CD4-positive, alpha-beta T cell treated with Interleukin-15 for 1 hour (primary cell): ENCODE measurements at places on chromosomes 2 and 18.
A peak's percentile ranks its signal among the peaks of the same experiment; 100 is the strongest.

DNA sequence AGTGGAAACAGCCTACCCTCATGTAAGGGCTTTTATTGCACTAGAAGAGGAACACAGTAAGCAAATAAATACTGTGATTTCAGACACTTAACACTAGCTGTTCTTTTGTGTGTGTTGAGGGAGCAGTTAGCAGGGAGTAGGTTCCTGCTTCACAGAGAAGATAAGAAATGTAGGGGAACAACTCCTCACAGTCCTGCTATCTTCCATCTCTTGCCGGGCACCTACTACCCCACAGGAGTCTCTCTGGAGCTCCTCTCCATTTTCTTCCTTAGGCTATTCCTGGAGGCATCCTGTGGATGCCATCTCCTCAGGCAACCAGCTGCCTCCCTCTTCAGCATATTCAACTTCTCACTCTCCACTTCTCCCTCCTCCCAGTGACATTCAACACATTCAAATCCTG, 145.0 kb downstream of the SRBD1 start:
- DNase-seq, result no peak

- DNase-seq, result no peak
Measured at GRCh38 chr2:221465776-221466175, 106.3 kb downstream of the EPHA4 start.

GRCh38 chr2:151085181-151085611, 176.5 kb downstream of the RBM43 start:
- no peak for DNase-seq

DNA sequence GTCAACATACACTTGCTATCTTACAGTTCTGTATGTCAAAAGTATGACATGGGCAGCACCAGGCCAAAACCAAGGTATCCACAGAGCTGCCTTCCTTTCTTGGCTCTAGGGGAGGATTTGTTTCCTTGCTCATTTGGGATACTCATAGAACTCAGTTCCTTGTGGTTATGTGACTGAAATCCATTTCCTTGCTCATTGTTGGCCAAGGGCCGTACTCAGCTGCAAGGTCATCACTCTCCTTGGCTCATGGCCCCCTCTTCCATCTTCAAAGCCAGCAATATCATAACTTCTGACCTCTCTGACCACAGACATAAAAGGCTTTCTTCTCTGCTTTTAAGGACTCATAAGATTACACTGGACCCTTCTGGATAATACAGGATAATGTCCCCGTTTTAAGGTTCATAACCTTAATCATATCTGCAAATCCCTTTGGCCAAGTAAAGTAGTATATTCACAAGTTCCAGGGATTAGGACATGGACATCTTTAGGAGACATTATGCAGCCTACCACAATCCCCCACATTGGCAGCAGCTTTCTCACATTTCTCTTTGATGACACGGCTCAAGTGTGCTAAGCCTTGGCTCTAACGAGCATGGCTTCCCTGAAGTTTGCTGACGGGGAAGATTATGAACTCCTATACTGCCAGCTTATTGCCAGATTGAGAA, 20.9 kb downstream of the TMEM237 start:
- DNase-seq, result no peak

DNA sequence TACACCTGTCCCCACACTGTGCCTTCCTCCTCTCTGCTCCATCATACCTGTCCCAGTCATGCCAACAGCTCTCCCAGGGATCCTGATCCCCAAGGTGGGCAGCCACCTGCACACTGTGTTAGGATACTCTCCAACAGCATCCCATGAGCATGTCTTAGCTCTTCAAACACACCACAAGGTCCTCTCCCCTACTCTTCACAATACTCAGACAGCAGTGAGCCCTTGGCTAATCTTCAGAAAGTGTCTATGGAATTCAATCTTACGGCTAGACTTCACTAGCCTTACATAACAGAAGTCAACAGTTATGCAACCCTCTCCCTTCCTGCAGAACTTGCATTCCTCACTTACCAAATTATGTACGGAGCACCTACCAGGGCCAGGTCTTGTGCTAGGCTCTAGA, 79.9 kb downstream of the MYO5B start:
- no peak for DNase-seq

DNA sequence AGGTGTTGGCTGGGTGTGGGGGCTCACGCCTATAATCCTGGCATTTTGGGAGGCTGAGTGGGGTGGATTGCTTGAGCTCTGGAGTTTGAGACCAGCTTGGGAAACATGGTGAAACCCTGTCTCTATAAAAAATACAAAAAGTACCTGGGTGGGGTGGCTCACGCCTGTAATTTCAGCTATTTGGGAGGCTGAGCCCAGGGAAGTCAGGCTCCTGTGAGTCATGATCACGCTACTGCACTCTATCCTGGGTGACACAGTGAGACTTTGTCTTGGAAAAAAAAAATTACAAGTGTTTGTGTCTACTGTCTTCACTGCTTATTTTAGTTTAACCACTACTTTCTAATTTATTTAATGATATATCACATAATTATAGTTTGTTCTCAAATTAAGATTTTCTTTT, 62.7 kb upstream of the DOCK10 start:
- no peak for DNase-seq

DNA sequence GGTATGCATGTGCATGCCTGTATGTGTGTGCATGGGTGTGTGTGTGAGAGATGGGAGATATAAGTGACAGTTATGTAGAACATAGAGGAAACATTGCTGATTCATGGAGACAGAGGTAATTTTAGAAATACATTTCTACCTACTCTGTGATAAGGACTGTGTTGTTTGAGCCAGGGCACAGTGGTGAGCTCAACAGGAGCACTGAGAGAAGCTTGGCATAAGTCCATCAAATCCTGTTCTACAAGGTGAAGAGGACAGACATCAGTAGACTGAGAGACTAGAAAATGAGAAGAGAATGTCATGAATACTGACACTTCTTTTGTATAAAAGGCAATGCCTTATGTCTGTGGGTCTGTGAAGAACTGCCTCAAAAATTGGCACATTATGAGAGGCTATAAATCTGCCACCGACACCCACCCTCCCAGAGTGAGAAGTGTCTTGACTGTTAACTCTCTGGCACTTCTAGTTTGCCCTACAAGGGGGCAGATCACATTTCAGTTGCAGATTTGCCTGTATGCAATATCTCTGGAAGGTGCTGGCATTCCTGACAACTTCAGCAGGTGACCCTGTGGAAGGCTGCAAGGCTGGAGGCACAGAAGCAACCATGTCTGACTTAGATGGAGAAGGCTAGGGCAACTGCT, 962.3 kb upstream of the NRXN1 start:
- DNase-seq, result no peak

- DNase-seq, result no peak
Measured at GRCh38 chr2:123826729-123827271, 198.3 kb upstream of the CNTNAP5 start.

DNA sequence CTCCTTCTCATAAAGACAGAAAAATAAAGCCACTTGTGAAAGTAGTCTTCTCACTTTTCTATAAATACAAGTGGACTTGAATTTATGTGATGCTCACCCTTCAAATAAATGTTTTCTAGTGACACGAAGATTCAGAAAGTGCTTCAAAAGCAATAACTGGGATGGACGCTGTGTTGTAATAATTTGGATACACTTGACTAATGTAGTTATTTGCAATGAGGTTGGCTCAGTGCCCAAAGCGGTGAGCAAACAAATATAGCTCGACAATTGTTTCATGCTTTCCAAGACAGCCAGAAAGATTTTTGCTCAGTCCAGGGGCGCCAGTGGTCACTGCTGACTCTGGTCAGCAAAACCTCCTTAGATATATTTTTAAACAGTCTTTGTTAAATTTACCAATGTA, 278.6 kb upstream of the KLHL14 start:
- DNase-seq, result no peak

DNA sequence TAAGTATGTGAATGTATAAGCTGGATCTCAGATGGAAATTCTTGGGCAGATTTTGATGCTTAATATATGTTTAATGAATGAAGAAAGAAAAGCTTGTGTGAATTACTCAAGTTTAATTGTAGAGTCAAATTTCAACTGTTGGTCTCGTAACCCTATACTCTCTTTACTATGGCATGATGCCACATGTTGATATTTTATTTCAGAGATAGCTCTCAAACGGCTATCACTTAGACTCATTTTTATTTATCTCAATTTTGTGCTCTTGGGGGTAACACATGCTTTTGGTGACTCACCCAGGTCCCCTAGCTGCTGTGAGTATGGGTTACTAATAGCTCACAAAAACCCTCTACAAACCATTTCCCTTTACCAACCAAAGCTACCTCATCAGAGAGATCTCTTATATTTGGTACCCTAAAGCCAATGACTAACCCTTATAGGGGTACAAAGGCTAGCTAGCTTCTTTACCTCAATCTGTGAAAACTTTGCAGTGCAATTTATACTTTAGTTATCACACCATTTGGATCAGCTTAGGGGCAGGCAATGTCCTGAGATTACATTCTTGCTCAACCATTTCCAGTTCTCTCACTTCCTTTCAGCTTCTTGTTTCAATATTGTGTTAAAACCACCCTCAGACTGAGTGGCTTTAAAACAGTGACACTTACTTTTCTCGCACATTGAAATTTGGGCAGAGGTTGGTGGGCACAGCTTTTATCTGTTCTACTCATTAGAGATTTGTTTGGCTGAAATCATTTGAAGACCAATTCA, 240.3 kb downstream of the CDH7 start:
- no peak for DNase-seq

- DNase-seq, result no peak
Measured at GRCh38 chr2:55771612-55772011, 78.0 kb upstream of the PNPT1 start.

DNA sequence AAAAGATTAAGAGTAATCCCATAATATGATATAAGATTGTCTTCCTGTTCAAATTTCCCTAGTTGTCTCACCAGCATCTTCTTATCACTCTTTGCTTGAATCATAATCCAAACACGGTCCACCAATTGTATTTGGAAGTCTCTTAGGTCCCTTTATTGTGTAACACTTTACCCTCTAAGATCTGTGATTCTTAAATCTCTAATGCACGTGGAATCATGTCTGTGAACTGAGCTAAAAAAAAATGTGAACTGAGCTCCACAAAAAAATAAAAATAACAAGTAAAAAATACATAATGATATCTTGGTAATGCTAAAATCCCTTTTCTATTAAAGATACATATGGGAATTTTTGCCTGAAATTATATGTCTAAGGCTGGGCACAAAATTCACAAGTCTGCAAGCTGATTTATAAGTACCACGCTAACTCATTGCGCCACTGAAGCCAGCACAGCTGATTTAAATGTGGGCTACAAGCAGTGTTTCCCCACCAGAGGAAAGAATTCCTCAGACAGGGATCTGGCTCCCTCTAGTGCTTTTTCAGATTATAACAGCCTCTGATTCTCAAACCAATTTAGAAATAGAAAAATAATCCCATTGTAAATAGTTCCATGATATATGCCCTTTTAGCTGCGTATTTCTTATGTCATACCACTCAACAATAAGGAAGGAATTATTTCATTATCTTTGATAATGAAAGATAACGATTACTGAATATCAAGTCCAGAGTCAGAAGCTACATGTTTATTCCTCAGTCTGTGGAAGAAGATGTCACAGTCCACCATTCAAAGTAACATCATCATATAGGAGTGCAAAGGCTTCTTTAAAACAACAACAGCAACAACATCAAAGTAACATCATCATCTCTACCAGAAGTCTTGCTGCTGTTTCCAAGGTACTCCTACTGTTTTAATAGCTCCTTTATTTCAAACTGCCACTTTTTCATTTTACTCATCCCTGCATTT, 22.9 kb downstream of the RBM43 start:
- DNase-seq, result peak; percentile 30

- no peak for DNase-seq
Measured at GRCh38 chr2:25697559-25698341, 24.4 kb upstream of the DTNB start.

GRCh38 chr2:106516864-106517263, 29.7 kb downstream of the CD8B2 start:
- no peak for DNase-seq

GRCh38 chr2:112084689-112085374, 29.8 kb downstream of the TMEM87B start:
- no peak for DNase-seq

GRCh38 chr2:237092920-237093781, 7.5 kb downstream of the COPS8 start:
- no peak for DNase-seq

- DNase-seq, result no peak
Measured at GRCh38 chr2:37405781-37406180, 61.4 kb downstream of the QPCT start.

- DNase-seq, result no peak
Measured at GRCh38 chr2:86048383-86048701, 57.3 kb downstream of the POLR1A start.

- no peak for DNase-seq
Measured at GRCh38 chr2:153509133-153509532, 30.6 kb upstream of the RPRM start.

DNA sequence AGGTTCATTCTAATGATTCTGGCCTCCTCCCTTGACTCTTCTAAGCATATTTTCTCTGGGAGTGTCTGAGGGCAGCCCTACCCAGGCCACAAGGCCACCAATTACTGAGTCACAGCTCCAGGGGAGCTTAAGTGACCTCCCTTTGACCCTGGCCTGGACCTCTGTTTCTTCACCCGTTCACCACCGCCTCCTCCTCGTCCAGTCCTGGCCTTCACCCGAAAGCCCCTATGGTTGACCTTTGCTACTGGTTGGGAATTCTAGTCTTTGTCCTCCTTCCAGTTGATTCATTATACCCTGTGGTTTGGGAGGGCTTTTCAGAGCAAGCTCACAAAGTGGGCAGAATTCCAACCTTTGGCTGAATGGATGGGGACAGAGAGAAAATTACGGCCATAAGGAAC, 72.6 kb downstream of the NRP2 start:
- DNase-seq, result no peak

DNA sequence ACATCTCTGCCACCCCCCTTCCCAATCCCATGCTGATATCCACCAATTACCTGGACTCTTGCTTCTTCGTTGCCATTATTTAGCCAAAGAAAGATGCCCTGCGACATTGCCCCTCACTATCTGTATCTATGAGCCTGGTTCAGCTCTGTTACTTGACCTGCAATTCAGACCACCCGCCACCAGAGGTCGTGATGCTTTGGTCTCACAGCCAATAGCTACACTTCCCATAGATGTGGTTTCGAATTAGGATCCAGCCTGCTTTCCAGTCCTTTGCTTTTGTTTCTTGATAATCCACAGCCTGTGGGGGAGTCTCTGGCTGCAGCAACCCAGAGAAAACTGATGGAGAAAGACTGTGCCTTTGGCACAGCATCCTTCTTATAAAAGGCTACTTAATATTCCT, 239.4 kb downstream of the KLHL29 start:
- DNase-seq, result no peak

- no peak for DNase-seq
Measured at GRCh38 chr18:44590956-44591670, 89.6 kb upstream of the SETBP1 start.

DNA sequence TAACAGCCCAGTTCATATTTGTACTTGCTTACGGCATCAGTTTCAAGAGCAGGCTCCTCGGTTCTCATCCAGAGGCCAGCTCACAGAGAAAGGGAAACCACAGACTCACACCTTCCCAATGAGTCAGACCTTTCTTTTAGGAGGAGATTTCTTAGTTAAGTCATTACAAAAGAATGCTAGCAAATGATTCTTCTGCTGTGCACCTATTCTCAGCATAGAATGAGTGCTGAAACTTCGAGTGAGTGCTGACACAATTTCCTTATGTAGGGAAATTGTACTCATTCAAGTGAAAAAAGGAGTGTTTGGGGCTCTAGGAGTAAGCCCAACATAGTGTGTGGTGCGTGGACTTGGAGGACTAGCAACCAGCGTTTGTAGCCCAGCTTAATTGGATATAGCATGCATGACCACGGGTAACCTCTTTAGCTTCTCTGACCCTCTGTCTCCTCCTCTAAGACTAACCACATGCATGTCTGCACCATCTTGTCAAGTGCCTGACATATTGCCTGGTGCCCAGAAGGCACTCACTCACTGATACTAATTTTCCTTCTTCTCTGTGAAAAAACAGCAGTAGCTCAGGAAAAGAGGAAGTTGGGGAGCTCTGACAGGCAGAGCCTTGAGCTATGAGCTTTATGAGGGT, 87.0 kb downstream of the ALPK2 start:
- DNase-seq, result peak; percentile 60
